CD4-positive, alpha-beta T cell treated with Interleukin-6 for 4 hours (primary cell): ENCODE measurements at places on chromosomes 3 and 15.

- DNase-seq = no peak
Measured at GRCh38 chr15:84104853-84105252, 130.7 kb upstream of the GOLGA6L4 start.

- DNase-seq = no peak
Measured at GRCh38 chr3:195698325-195698646, 22.5 kb upstream of the MUC20 start.

GRCh38 chr3:34676436-34676835 lies 878.0 kb downstream of the PDCD6IP start:
- DNase-seq = no peak

DNA sequence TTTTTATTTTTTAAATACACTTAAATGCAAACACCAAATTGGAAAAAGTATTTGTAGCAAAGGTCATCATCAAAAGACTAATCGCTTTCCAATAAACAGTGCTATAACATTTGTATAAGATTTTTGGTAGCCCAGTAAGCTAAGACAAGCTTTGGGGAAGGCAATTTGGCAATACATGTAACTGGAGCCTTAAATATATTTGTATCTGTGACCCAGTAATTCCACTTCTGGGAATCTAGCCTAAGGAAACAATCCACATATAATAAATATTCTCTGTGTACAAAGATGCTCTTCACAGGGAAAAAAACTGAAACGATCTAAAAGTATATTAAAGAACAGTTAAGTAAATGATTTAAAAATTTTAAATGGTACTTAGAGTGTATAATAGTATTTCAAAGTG lies 65.5 kb upstream of the TJP1 start:
- DNase-seq = no peak

GRCh38 chr3:48765376-48765775 lies 48.4 kb upstream of the IP6K2 start:
- no peak for DNase-seq
